ENCODE measurements at places on chromosomes 16 and 17.

DNA sequence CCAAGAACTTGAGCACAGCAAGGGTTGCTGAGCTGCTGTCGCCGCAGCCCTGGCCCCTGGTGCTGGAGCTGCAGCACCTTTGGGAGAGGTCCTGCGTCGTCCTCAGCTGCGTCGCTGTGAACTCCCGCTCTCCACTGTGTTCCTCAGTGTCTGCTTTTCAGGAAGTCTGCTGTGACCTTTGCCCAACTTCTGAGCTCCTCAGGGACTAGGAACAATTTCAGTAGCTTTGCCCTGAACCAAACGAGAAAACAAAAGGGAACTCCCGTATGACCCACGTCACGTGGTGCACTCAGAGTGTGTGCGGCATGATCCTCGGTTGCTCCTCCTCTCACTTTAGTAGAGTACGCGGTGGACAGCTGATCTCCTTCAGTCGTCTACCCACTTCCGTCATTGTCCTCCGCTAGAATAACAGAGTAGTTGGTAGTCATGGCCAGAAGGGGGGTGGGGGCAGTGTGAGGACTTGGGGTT, 44.2 kb downstream of the WDR45B start:
- no peak for DNase-seq

- no peak for DNase-seq
Measured at GRCh38 chr17:42421507-42422338, 1.3 kb downstream of the CAVIN1 start.

GRCh38 chr17:36650096-36650775, 48.9 kb downstream of the MRM1 start:
- no peak for DNase-seq

DNA sequence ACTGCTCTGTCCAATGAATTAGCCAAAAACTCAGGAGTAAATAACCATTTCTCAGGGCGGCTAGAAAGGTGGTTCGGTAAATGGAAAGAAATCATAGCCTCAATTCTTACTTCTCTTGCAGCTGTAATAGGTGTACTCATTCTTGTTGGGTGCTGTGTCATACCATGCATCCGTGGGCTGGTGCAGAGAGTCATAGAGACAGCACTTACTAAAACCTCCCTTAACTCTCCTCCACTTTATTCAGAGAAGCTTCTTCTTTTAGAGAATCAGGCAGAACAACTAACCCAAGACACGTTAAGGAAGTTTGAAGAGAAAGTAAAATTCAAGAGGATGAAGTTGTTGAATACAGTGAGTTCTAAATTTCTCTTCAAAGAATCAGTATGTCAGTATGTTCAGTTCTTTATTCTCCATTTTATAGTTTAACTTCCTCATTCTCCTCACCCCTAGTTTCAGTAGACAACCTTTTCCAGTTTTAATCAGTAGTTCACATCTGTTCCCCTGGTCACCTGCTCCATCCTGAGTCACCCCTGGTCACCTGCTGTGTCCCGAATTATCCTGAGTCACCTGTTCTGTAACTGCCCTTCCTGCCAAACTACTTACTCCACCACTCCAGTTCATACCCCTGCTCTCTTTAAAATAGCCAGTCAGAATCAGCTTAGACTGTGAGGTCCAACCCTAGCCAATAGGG, 85.9 kb downstream of the EMP2 start:
- DNase-seq: no peak

- DNase-seq: no peak
Measured at GRCh38 chr17:36152639-36153120, 23.8 kb downstream of the TBC1D3B start.

DNA sequence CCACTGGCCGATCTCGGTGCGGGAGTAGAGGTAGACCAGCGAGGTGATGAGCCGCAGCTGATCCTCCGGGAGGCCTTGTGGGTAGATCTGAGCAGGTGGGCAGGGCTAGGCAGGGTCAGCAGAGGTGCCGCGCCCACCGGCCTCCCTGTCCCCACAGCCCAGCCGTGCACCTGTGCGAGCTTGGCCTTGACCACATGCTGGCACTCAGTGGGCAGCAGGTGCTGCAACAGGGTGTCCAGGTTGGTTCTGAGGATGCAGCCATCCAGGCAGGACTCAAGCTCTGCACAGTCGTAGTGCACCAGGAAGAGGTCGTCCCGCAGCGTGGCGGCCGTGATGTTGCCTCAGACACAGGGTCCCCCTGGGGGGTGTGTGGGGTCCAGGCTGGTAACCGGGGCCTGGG, 12.4 kb downstream of the MSLN start:
- no peak for DNase-seq

GRCh38 chr17:34997355-34997862, 17.1 kb downstream of the LIG3 start:
- DNase-seq: no peak

DNA sequence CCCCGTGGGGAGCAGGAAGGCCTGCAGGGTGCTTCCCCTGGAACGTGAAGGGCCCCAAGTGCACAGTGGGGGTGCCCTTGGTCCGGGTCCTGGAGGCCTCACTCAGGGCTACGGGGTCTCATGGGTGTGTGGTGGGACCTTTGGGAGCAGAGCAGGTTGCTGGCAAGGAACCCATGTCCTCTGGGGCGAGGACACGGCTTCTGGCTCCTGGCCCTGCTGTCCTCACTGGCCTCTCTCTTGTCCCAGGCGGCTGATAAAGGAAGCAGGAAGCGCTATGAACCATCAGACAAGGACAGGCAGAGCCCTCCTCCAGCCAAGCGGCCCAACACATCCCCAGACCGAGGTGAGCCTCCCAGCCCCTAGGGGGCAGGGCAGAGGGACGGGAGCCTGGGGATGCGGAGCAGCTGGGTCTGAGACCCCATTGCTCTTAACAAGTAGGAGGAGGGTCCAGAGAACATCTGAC, 9.8 kb upstream of the IL17C start:
- DNase-seq: no peak

DNA sequence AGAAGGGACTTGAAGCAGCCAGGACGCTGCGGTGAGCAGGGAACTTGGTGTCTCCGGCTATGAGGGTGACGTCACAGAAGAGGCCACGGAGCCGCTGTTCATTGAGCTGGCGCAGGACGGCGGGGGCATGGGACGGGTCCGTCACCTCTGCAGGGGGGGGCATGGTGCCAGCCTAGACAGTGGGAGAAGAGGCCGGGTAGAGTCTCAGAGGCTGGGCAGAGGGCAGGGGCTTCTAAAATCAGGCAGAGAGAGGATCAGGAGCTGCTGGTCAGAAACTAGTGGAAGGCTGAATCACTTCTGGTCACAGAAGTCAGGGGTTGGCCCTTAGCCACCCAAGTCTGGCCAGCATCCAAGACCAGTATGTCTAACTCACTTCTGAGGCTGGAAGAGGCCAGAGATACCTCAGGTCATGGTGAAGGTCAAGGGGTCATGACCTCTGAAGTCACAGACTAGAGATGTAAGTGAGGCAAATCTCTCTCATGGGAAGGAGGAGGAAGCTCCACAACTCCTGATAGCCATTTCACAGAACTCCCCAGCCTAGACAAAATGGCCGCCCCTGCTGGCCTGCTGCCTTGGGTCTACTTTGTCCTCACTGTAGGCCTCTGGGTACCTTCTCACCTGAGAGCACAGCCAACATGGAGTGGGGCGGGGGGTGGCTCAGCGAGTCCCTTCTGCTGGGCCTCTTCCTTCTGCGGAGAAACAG, 12.6 kb downstream of the ZBTB4 start:
- DNase-seq: no peak
